Activated T-cell treated with anti-CD3 and anti-CD28 coated beads for 1 hour (primary cell): ENCODE measurements at places on chromosomes 2 and 18.

DNA sequence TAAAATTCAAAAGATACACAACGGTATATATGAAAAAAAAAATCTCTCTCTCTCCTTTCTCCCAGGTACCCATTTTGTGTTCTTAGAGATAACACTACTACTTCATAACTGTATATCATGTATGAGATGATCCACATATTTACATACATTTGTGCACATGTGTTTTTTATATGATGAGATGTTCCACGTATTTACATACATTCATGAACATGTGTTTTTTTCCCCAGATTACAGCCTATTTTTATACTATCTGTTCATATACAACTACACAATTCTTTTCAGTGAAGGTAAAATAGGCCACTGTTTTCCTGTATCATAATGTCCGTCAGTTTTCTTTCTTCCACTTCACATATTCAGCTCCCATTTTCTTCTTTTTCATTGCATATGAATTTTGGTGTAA, 808.9 kb downstream of the LRRTM4 start:
- no peak for DNase-seq

GRCh38 chr2:230216489-230216888, 3.3 kb downstream of the SP110 start:
- DNase-seq = no peak

DNA sequence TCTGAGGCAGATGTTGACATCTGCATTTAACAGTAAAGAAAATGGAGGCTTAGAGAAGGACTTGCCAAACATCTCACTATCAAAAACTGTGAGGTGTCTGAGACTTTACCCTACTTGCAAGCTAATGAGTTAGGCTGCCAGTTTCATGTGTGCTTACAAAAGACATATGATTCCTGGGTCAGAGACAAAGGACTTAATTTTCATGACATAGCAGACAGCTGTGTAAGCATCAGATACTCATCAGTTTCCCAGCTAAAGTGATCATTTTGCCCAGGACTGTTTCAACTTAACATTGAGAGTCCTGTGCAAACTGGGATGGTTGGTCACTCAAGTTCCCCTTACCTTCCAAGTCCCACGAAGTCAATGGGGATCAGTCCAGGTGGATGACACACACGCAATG, 18.9 kb upstream of the DAPL1 start:
- DNase-seq = no peak

- DNase-seq = no peak
Observed at GRCh38 chr2:241776336-241777169, at the start of gene GAL3ST2. Gene GAL3ST2 (plus strand): TSS chr2:241776822. CDS start chr2:241776956, 134 bp downstream.

GRCh38 chr2:45253151-45253550, 243.9 kb upstream of the SIX2 start:
- no peak for DNase-seq

- peak; percentile 36 for DNase-seq
Observed at GRCh38 chr2:11248-11941, 34.9 kb downstream of the FAM110C start.

GRCh38 chr2:147589127-147589526, 255.7 kb upstream of the ACVR2A start:
- no peak for DNase-seq

DNA sequence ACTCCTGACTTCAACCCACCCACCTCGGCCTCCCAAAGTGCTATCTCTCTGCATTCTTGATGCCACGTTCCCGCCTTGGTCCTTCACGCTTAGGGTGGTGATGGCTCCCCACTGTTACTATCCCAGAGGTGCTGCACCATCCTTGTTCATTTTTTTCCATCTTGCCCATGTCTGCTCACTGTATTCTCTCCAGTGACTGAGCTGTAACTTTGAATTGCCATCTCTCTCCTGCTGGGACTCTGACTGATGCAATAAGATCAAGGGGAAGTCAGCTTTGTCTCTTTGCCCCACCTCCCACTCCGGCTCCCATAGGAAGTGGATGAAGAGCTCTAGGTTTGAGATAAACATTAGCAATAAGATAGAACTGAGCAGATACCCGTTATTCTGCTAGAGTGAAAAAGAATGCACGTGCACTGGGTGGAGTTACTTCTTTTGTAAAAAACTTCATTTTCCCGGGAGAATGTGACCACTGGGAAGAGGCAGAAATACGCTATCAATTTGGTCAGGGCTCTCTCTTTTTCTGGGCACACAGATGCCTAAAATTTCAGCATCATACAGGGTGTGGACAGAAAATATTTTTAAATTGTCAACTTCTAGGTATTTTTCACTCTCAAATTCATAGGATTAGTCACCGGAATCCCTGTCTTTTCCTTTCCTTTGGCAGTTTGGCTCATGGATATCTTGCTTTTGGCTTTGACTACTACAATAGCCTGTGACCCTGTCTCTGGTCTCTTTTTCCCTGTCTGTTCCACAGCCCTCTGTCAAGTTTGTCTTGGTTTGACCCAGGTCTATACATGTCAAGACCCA, 105.4 kb downstream of the POLR1A start:
- no peak for DNase-seq

DNA sequence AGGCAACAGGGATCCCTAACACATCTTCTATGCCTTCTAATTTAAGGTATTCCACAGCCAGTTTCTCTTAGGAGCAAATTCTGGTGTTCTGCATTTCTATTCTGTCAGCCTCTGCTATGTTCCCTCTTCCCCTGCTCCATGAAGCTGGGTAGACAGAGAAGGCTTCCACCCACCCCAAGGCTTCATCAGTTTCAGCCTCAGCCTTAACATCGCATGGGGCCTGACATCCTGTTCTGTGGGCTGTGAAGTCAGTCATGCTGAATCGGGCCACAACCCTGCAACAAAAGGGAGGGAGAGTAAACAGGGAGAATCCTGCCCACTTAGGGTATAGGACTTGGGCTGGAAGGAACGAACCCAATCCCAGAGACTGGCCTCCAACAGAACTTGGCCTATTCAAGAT, 70.6 kb upstream of the PPM1B start:
- no peak for DNase-seq

GRCh38 chr18:23268641-23269040, 133.4 kb downstream of the CABLES1 start:
- no peak for DNase-seq

- DNase-seq = no peak
Observed at GRCh38 chr2:151182899-151183809, 78.5 kb downstream of the RBM43 start.

GRCh38 chr2:78020491-78020890, 498.3 kb upstream of the LRRTM4 start:
- no peak for DNase-seq

GRCh38 chr2:67489396-67489795, 92.3 kb downstream of the ETAA1 start:
- DNase-seq = no peak

GRCh38 chr2:16250886-16251285, 310.5 kb downstream of the MYCN start:
- no peak for DNase-seq

DNA sequence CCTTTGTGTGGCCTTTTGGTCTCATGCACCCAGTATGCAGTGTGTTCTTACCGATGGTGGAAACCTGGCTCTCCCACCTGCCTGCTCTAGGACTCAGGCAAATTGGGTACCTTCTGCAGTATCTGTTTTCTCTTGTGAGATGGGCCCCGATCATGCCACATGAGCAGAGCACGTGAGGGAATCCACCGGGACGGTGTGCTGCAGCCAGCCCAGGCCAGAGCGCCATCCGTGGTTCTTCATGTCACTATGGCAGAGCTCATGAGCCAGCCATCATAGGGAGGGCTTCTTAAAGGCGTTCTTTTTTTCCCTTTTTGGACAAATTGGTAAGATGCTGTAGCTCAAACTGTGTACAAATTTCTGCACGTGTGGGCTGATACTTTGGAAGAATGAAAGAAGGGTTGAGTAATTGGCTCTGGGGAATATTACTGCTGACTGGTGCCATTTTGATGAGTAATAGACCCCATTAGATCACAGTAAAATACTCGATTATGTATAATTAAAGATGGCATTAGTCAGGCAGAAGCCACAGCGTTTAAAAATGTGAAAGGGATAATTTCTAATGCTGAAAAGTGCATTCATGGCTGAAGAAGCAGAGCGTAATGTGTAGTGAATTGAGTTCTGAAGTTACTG, 19.2 kb downstream of the SH3RF3 start:
- DNase-seq = no peak

GRCh38 chr2:77807531-77808215, 285.5 kb upstream of the LRRTM4 start:
- DNase-seq = no peak

- DNase-seq = no peak
Observed at GRCh38 chr2:236718207-236718992, 148.8 kb downstream of the ACKR3 start.

- no peak for DNase-seq
Observed at GRCh38 chr2:160051371-160051800, 11.0 kb downstream of the PLA2R1 start.

DNA sequence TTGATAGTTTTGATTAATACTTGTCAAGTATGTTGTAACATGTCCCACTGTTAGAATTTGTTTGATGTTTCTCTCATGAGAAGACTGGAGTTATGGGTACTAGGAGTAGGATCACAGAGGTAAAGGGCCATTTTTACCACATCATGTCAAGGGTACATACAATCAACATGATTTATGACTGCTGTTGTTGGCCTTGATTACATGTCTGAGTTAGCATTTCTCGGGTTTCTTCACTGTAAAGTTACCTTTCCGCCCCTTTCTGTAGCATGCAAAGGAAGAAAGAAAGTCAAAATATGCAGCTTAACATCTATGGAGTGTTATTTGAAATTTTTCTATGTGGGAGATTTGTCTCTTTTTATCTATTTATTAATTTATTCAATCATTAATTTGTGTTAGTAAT, 1456.4 kb downstream of the SUCLG1 start:
- DNase-seq = no peak

- DNase-seq = no peak
Observed at GRCh38 chr18:56451188-56451587, 187.2 kb downstream of the TXNL1 start.

- no peak for DNase-seq
Observed at GRCh38 chr2:206275312-206276055, 1.0 kb downstream of the ZDBF2 start.

DNA sequence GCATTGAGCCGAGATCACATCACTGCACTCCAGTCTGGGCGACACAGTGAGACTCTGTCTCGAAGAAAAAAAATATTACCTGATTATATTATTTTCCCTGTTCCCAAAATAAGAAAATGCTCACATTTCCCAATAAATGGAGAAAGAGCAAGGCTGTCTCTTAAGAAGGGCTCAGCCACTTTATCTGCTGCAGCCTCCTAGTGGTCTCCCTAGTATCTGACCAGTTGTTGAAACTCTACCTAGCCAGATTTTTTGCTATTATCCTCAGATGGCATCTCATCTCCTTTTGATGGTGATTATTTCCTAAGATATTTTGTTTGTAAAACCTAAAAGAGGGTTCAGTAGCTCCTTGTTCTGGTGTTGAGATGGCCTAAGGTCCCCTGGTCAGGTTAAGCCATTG, 114.3 kb downstream of the TPGS2 start:
- DNase-seq = no peak

DNA sequence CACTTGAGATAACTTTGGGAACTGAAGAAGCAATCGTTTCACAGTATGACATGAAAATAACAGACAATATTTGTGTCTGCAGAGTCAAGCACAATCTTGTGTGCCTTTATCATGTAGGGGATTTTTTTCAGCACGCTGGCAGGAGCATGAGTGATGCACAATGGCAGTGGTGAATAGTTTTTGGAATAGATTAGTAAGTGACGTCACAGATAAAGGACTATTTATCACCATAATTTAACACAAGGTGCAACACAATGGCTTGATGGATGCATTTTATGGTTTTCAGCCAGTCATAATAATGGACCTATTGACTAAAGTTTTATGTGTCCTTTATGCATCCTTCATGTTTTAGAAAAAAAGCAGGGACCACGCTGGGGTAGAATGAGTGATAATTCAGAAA, 559.8 kb upstream of the FANCL start:
- DNase-seq = no peak

- no peak for DNase-seq
Observed at GRCh38 chr2:232485757-232486557, 1.7 kb downstream of the ECEL1 start.

DNA sequence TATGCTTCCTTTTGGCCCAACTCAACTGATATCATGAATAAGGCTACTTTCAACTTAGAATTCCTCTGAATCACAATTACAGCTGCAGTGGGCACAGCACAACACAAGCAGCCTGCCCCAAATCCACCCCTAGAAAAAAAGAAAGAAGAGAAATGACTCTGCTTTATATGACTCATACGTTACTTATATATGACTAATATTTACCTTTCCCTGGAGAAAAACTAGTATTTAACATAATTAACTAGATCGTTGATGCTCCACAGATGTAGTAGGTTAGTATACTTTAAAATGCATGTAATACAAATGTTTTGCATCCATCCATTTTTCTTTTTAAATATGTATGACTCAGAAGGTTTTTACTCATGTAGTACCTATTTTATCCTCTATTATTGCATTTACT, 133.3 kb upstream of the UNC80 start:
- DNase-seq = no peak

DNA sequence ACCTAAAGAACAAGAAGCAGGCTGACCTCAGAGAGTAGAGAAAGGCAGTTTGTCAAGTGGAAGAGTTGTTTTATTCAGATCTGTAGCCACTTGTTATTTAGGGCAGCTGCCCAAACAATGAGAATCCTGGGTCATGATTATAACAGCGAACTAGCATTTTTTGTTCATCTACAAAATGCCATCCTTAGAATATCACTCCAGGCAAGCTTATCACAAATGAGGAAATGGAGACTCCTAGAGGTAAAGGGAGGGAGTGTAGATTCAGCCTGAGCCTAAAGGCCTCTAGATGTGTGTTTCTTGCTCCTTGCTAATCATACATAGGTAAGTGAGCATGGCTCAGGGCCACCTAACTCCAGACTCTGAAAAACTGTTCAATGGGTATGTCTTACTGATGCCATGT, 126.1 kb downstream of the HNMT start:
- DNase-seq = no peak

- no peak for DNase-seq
Observed at GRCh38 chr2:201196003-201196402, 13.1 kb downstream of the CASP10 start.

DNA sequence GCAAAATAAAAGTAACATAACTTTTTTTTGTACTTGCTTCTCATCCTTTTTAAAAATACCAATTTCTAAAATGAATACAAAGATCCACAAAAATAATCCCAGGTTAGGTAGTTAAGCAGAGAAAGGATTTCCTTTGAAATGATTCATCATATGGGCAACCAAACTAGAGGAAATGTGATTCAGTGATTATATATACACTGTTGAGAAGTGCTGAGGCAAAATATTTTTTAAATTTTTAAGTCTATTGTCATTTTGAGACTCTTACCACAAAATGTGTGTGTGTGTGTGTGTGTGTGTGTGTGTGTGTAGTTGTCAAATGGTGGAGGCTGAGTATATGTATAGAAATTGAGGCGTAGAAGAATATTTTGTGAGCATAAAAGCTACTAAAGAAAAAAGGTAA, 1075.3 kb downstream of the LRP1B start:
- no peak for DNase-seq

DNA sequence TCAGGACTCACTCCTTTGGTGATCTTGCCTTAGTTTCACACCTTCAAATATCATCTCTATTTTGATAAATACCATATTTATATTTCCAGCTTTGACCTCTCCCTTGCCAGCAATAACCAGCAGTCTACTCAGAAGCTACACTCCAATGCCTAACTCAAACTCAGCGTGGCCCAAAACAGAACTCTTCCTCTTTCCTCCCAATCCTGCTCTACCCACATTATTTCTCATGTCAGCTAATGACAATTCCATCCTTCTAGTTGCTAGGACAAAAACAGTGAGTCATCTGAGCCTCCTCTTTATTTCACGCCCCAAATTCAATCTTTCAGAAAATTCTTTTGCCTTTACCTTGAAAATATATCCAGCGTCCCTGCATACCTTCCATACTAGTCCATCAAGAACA, 23.5 kb downstream of the CYRIA start:
- no peak for DNase-seq

GRCh38 chr2:238589591-238590460, 163.1 kb downstream of the ASB1 start:
- DNase-seq = no peak
